ENCODE measurements at places on chromosomes 4 and X.

DNA sequence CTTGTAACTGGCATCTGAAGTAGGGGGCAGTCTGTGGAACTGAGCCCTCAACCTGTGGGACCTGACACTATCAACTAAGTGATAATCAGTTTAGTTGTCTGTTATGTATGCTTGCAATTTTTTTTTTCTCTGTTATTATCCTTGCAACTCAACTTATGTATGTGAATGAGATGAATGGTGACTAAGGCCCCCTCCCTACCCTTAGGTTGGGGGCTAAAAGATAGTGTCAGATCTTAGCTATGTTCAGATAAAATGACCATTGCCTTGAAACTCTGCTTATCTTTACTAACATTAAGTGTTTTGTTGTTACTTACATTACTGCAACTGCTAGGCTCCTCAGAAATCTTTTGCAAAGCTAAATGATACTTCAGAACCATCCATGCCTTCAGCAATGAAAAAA lies 31.5 kb downstream of the TMEM184C start:
- DNase-seq: no peak

DNA sequence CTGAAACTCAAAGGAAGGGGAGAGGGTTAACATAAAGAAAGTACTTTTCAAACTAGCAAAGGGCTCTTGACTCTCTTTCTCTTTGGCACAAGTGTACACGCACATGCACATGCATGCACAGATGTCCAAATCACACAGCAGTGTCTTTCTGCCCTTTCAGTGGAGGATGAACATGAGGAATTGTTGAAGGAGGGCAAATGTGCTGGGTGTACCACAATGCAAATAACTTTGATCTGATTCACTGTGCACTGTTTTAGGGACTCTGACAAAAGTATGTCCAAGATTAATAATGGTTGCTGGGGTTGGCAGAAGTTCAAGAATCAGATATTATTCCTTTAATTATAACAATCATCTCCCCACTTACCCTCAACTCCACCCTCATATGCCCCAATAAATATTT lies 93.8 kb downstream of the GPC4 start:
- no peak for DNase-seq

- no peak for DNase-seq
Measured at GRCh38 chr4:1578251-1578773, 105.8 kb downstream of the FAM53A start.

GRCh38 chrX:421646-422391 lies 35.1 kb upstream of the PPP2R3B start:
- no peak for DNase-seq

DNA sequence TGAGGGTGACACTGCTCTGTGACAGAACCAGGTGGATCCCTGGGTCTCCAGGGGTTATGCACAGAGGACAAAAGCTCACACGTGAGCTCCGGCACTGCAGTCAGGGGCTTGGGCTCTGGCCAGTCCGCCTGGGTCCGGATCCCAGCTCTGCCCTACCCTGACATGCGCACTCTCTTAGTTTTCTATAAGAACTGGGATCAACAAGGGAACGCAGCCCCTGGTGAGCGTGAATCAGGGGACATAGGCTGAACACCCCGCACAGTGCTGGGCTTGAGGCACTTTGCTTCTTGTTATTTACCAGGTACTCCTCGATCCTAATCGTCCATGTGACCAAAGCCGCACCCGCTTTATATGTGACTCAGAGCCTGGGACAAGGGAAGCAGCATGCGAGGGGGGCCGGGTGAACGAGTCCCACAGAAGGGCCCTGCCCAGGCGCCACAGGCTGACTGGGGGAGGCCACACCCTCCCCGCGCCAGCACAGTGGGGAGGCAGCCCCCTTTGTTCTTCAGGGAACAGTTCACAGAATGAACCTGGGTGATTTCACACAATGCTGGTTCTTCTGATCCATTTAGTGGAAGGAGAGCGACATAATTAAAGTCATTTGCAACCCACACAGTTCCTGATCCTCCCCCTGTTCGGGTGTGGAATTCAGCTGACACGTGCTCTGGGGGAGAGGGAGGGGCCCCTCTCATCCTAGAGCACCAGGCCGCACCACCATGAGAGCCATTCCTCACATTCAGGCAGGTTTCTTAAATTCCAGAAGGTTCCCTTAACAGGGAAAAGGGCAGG lies 55.5 kb downstream of the WFS1 start:
- no peak for DNase-seq

- no peak for DNase-seq
Measured at GRCh38 chrX:32644476-32645245, 566.7 kb downstream of the DMD start.

DNA sequence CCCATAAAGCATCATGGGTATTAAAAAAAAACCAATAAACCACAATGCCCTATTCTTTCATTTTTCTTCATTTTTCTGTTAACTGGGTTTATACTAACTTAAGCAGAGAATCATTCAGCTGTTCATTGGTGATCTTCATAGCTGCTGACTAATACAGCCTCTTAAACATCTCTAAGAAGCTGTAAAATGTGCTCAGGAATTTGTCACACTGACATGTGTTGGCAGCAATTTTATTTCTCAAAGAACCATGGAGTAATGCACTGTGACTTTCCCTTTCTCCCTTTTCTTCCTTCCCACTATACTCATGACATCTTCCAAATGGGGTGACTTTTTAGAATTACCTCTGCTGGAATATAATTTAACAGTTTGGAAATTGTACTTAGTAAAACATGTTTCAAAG lies 315.4 kb downstream of the ANTXR2 start:
- DNase-seq: no peak

- no peak for DNase-seq
Measured at GRCh38 chrX:2463973-2464676, 36.7 kb downstream of the DHRSX start.

DNA sequence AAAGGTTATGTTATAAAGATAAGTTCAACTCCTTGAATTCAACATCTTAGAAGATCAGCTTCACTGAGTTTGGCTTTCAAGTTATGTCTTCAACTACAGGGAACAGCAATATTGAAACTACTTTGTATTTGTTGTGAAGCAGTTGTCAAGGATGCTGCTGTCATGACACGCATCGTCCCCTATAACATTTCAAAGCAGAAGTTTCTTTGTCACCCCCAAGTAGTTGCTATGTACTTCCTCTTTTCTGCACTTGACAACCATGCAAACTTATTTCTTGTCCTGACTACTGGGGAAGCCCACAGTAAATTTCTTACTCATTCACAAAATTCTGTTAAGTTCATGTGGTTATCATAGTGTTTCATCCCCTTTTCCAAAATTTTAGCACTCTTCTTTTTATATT lies 14.3 kb downstream of the ANTXR2 start:
- peak; percentile 87 for DNase-seq

DNA sequence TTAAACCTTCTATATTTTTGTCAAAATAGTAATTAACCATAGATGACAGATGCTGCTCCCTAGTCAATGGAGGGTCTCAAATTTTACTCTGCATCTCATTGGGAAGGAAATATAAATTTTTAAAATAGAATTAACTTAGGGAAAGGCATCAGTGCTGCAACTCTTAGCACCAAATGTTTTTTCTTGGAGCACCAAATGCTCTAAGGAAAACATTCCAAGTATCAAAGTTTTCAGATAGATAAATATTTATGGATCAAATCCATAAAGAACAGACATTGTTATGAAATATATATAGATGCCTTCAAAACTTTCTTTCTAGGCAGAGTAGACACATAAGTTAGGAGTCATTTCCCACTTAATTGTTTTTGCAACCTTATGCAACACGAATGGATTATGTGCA lies 168.7 kb downstream of the ANTXR2 start:
- DNase-seq: no peak

DNA sequence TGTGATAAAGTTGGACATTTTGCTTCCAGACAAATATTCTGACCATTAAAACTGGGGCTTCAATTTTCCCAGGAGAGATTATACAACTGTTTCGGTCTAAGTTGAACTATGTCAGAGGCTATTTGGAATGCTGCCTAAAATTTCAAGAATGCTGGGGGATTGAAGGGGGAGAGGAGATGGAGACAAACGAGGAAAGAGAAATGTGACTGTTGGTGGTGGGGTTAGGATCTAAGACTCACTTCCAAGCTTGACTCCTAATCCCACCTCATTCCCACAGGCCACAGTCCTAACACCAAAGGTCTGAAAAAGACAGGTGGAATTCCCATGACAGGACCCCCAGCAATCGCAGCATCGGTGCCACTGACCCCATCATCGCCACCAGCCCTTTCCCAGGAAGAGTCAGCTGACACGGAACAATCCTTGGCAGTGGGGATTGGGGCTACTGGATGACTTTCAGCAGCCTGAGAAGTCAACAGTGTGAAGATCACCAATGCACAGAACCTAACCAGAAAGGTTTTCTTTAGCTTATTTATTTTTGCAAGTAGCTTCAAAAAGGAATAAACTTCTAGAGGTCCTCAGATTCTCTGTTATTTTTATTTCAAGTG lies 74.0 kb upstream of the PRSS48 start:
- DNase-seq: no peak

DNA sequence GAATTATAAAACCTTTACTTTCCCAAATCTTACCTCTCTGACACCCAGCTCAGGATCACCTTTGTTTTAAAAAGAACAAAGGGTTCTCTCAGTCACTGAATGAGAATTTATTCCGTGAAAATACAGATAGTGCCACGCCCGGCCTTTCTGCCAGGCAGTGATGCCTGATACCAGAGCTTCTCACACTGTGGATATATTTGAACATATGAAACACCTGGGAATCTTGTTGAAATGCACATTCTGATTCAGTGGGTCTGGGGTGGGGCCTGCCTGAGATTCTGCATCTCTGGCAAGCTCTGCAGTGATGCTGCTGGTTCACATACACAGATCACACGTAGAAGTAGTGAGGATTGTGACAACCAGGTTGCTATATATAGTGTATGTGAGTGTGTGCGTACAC lies 46.0 kb downstream of the ELOVL6 start:
- DNase-seq: no peak

DNA sequence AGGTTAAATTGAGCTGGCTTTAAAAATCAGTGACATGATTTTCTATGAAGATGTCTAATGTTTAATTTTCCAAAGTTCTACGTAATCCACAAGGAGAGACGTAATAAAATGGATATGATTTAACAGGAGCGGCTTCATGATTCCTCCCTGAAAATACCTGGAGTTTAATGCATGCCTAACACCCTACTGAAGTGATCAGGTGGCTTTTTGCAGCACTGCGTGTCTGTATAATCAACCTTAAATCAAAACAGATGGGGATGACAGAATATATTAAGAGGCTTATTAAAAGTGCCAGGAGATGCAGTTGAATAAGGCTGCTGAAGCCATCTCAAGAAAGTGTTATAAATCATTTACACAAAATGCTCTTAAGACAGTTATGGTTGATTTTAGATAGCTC lies 112.4 kb upstream of the TLR3 start:
- DNase-seq: no peak

DNA sequence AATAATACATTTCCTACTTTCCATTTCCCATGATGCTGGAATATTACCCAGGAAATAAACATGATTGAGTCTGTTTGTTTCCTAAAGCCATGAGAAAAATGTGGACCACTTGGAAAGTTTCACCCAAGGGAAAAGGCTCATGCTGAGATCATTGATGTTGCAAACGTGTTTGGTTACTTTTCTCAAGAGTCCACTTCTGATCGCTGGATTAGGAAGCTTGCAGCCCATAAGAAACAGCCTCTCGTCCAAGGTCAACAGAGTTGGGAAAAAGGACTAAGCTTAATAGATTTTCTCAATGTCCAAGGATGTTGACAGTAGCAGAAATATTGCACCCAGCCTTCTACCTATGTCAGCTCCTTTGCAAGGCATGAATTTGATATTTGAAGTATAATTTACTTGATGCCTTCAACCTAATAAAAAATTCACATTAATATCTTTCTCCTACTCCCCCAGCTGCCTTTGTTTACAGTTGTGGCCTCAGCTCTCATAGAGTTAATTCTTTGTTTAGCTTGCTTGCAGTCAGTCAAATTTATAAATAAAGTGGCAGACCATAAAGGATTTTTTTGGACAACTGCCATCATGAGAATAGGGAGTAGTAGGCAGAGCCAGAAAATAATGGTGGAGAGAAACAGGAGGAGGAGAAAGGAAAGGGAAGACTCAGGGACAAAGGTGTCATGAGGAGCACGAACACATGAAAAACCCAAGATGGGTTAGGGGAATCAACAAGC lies 65.6 kb upstream of the BLTP1 start:
- DNase-seq: no peak

DNA sequence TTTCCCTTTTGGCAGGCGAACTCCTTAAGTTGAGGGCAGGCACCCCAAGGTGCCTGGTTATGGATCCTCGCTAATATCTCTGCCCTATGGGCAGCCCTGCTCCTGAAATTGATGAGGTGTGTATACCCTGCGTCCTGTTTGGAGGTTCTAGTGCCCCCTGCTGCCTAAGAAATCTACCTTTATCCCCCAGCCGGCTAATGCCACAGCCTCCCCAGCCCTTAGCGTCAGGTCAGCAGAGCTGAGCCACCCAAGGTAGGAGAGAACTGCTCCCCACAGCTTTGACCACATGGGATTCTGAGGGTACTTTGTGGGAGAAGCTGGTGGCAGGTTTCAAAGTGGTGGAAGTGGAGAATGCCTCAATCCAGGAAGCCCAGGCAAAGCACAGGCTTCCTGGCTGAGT lies 50.8 kb downstream of the ANAPC4 start:
- no peak for DNase-seq

DNA sequence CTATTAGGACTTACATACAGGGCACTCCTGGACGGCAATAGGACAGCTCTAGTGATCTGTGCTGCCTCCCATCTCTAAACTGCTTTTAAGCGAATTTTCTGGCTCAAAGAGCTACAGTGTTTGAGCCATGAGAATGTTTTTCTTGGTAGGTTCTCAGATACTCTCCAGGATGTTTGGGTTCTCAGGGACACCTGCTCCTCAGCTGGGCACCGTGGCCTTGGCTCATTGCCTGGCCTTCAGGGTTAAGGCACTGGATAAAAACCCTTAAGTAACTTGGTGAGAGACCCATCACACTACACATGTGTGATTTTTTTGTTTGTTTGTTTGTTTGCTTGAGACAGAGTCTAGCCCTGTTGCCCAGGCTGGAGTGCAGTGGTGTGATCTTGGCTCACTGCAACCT lies 38.5 kb upstream of the HERC5 start:
- DNase-seq: no peak

GRCh38 chr4:42347076-42347475 lies 50.2 kb upstream of the SHISA3 start:
- no peak for DNase-seq

- DNase-seq: no peak
Measured at GRCh38 chr4:6188687-6189305, 11.6 kb downstream of the JAKMIP1 start.

DNA sequence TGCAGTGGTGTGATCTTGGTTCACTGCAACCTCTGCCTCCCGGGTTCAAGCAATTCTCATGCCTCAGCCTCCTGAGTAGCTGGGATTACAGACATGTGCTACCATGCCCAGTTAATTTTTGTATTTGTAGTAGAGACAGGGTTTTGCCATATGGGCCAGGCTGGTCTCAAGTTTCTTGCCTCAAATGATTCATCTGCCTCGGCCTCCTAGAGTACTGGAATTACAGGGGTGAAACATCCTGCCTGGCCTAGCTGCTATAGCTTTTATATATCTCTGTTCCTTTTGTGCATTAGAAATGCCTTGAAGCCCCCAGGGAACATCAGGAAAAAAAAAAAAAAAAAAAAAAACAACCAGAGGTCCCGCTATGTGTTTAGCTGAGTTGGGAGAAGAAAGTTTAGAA lies 34.8 kb downstream of the UBE2K start:
- DNase-seq: no peak

Data from CD4-positive, alpha-beta T cell treated with Interleukin-15 for 4 hours (primary cell).